Activated naive CD4-positive, alpha-beta T cell treated with anti-CD3 and anti-CD28 coated beads for 36 hours (primary cell): ENCODE measurements at places on chromosomes 6 and 20.

DNA sequence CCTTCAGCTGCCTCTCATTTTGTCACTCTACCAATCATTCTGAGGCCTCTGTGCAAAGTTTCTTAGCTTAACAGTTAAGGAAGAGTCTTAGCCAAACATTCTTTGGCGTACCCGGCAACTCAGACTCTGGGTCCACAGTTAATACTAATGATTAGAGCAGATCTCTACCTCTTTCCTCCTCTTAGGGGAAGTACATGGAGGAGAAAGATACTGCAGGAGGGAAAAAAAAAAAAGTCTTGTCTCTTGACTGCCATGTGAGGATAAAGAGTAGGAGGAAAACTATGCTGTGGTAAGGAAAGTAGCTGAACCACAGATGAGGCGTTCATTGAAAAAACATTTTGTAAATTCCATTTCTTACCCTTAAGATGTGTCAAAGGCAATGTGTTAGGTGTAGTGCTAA is 44.0 kb upstream of the MARCKS start:
- DNase-seq = no peak

DNA sequence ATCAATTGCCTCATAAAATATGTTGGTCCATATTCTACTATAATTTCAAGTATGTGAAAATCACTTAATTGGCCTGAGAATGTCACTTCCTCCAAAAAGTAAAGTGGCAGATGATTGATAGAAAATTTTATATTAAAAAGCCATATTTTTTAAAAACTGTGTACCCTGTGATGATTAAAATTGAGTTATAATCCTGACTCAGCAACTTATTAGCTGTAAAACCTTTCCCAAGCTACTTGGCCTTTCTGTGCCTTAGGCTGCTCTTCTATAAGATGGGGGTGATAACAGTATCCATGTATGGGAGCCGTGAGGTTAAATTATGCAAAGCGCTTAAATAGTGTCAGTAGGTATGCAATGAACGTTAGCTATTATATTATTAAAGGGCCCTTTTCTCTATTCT is 524.4 kb downstream of the TFAP2A start:
- no peak for DNase-seq

DNA sequence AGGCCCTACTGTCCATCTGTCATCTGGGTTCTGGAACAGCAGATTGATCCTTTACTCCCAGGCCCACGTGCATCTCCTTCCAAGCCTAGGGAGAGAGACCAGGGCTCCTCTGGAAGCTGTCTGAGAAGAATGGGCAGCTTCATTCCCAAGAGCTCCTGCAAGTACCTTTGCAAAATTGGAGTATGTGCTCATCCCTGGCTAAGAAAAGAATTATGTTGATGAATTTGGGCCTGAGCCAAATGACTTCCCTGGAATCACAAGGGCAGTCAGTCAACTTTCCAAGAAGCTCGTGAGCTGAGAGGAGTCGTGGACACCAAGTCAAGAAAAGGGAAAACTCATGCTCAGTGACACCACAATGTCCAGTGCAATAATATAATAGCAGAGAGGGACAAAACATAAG is 54.6 kb upstream of the AKAP12 start:
- DNase-seq = no peak

DNA sequence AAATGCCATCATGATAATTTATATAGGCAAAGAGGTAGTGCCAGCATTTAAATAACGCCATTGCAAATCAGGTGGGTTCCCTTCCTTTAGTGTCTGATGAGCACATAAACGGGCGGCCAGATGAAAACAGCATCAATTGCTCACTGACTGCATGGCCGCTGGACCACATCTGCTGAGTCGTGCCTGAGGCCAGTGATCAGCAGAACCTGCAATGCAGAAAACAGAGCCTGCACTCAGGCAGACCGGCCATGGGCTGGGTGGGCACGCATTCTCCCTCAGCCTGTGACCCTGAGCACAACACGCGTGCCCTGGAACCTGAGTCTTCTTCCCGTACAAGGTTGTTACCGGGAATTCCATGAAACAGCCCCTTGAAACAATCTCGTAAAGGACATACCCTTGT is 144.0 kb upstream of the THBS2 start:
- DNase-seq = no peak

GRCh38 chr6:96015518-96016333 is at the start of gene FUT9:
FUT9 (plus strand) TSS chr6:96015974; CDS start chr6:96203156, 187,182 bp downstream.
- no peak for DNase-seq

GRCh38 chr6:6987749-6988148 is 120.0 kb upstream of the RREB1 start:
- DNase-seq = no peak

DNA sequence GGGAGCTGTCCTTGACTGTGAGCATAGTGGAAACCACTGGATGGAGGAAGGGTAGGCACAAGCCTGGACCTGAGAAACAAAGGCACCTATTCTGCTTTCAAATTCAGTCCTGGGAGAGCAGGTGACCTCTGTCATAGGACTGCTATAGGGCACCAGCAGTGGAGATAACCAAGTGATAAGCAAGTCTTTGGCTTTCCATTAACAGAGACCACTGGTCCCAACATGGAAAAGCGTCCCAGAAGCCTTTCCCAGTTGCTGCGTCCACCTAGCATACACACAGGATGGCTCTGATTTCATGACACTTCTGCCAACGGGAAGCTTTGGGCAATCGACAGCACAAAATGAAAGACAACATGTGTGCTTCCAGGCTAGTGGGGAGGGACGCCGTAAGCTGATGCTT is 8.9 kb downstream of the SLC22A3 start:
- DNase-seq = no peak

- peak; percentile 97 for DNase-seq
These were observed 8.7 kb upstream of the AP5S1 start for GRCh38 chr20:3811467-3812258.
